ENCODE measurements at places on chromosomes 6 and 20. TPM values are rescaled to one million over a fixed set of nuclear protein-coding genes. Genes with fewer than 3 reads are reported as not detected.

- DNase-seq, result no peak
Observed at GRCh38 chr6:72464246-72464645, 157.6 kb upstream of the KCNQ5 start.

The C20orf202 gene
- not detected for total RNA-seq

The SLC24A3 gene
- total RNA-seq, result not detected

- DNase-seq, result no peak
Observed at GRCh38 chr6:61977099-61977498, 308.9 kb downstream of the KHDRBS2 start.

The ARFGEF2 gene
- total RNA-seq, result 20.0 TPM

The EFCAB8 gene
- 1.2 TPM for total RNA-seq
